ENCODE measurements at places on chromosomes 12 and 14.

DNA sequence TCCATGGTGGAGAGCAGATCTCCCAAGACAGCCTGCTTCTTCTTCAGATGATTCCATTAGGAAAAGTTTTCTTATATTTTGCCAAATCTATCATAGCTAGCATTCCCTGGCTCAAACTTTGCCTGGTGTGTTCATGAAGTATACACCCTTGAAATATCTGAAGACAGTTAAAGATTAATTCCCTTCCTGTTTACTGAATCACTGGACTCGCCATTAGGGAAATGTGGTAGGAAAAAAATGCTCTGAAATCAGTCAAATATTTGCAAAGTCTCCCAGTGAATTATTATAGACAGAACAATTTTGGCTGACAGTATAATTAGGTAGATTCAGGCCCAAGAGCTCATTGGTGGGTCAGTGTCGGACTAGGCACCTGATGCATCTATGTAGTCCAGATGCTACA is 86.5 kb downstream of the PDZRN4 start:
- no peak for DNase-seq

DNA sequence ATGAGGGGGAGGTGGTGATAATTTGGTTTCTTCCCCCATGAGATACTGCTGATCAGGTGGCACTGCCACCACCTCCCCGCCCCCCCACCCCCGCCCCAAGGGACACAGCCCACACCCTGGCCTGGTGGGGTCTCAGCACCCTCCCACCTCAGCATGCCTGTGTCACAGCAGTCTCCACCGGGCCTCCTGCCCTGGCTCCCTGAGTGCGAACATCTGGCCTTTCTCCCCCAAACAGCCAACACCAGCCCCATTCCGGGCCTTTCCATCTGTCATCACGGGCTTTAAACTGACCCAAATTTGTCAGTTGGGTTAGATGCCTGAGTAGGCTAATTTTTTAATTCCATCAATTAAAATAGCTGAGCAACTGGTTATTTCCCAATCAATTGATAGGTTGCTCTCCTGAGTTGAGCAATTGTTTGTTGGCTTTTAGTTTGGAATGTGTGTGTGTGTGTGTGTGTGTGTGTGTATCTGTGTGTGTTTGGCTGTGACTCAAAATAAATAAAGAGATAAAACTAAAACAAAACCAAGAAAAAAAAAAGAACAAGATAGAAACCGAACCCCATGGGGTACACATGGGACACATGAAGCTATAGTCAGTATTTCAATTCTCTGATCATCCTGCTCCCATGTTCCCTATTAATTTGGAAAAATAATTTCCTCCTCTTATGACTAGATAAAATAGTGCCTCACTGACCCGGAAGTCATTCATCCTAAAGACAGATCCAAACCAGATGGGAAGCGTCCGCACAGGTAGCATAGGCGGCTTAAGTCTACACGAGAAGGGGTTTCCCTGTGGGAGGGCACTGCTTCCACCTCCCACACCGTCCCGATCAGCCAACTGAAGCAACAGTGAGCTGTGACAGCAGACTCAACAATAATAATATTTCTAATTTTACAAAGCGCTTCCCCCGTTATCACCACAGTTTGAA is 7.4 kb downstream of the SERPINA12 start:
- no peak for DNase-seq

- no peak for DNase-seq
These were observed 1.7 kb downstream of the NDRG2 start for GRCh38 chr14:21023174-21023573.

DNA sequence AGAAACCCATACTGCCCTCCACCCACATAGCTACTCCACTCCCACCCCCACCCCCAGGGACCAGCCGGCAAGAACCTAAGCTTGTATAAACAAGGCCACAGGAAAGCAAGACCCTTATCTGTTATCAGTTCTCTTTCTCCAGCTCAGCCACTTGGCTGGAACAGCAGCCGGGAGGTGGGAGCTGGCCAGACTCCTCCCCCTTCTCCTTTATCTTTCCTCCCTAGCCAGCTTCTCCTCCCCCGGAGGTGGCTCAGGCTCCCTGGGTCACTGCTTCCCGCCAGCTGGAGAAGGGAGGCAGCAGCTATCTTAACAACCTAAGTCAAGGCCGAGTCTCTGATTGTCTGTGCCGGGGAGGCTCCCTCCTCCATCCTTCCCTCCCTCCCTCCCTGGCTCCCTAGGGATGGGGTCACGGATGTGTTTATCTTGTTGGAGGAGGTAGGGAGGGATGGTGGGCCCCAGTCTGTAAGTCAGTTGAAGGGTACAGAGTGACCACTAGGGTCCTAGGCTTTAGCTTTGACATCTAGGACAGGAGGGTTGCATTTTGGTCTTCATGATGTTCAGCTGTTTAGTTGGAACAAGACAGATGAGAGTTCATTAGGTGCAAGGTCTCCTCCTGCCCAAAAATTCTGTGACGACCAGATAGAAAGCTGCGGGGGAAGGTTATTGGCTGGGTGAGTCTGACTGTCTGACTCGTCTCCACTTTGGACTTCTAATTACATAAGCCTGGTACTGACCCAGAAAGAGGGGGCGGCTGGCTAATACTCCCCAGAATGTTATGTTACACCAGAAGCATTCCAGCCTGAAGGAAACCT is 29.7 kb downstream of the ZFP36L1 start:
- DNase-seq, result no peak

- no peak for DNase-seq
These were observed at the start of gene OR4Q3 for GRCh38 chr14:19743256-19743655. OR4Q3 (plus strand) TSS chr14:19743571.

DNA sequence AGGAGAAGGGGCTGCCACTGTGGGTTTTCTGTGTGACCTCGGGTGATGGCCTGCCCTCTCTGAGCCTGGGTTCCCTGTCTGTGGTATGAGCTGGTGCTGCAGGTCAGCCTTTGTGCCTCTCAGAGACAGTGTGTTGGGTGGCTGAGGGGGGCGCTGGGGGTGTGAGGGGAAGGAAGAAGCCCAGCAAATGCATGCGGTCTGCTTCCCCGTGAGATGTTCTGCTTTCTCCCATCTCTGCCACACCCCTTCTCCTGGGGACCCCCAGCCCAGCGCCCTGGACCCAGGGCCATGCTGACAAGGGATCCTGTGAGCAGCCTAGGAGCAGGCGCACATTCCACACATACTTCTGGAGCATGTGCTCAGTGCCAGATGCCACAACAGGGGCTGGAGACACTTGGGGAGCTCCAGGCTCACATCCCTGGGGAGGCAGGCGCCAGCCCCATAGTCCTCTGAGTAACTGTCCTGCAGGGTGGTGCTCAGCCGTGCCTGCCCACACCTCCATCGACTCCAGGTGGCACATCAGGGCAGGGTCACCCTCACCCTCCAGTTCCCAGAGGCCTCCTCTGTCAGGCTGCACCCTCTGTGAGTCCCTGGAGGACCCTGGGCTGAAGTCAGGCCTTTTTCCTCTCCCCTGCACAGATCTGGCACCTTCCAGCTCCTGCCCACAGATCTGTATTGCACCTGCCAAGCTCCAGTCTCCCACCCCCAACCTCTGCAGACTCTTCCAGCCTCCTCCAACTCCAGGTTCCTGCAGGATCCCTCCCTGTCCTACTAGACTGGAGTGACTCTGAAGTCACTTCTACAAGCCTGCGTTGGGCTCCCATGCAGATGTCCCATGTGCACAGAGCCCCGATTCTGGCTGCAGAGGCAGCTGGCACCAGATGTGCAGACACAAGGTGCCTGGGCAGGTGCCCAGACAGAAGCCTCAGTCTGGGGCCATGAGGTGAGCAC is 205.6 kb downstream of the KIF26A start:
- no peak for DNase-seq

- DNase-seq, result no peak
These were observed 620 bp downstream of the PGAM5 start for GRCh38 chr12:132711080-132711843.

DNA sequence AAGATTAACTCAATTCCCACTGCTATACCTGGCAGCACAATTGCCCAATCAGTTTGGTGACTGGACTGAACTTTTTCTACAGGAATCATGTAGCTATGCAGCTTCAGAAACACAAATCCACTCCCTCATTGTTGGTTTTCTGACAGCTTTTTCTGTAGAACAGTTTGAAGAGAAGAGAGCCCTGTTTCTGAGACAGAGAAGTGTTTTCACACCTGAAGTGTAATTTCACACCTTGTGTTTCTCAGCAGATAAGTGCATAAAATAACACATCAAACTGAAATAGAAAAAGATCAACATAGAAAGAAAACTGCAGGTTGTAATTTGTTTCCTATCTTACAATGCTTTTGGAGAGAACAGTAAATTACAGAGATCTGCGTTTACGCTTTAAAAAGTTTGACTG is 335.6 kb downstream of the SNAPC1 start:
- DNase-seq, result no peak

DNA sequence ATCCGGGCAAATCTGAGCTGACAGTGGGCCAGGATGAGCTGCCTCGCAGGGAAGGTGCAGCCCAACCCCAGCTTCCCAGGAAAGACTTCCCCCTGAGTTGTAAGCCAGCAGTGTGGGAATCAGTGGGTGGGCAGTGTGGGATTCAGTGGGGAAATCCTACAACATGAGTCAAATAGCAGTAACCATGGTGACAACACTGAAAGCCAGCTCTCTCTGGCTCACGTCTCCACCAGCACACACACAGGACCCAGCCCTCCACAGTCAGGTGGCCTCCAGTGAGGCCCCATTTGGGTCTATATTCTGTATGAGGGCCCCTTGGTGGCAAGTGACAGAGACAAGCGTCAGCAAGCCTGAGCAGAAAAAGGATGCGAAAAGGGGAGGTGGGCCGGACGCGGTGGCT is 6.0 kb upstream of the LGALS3 start:
- DNase-seq, result no peak

Data from GM18507 (cell line).